EL (cell line): ENCODE measurements at places on chromosomes 7 and 10.

- DNase-seq: no peak
Observed at GRCh38 chr10:8873310-8873709, 818.8 kb downstream of the GATA3 start.

DNA sequence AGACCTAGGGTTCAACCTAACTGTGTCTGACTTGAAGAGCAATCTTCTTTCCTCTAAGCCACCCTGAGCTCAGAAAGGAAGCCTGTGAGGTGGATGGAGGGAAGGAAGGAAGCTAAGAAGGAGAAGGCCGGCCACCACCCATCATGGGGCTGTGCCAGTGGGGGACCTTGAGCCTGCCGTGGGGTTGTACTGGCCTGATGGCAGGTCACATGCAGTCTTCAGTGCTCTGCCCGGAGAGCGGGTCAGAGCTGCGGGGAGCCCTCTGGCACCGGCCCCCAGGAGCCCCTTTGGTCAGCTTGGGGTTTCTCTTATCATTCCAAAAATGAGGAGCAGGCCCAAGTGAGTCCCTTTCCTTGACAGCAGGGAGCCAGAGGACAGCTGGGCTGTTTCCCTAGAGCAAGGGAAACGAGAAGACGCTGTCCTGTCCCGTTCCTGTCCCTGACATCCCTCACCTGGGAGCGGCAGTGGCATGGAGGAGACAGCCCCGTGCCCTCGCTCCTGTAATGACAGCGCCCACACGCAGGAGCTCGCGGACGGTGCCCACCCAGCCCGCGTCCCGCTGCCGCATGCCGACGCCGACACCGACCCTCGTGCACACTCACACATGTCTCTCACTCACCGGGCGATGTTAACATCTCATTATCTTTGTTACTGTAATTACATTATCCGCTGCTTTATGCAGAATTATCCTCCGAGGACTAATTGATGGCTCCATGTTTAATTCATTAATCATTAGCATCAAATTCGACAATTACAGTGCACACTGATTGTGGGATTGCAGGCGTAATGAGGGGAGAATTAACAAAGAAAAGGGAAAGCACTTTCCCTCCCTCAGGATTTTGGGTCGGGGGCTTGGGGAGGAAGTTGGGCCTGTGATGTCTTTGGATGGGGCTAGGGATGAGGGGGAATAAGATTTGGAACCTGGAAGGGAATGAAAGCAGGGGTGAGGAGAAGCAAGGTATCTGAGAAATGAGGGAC, 31.3 kb downstream of the GBX1 start:
- DNase-seq: no peak

DNA sequence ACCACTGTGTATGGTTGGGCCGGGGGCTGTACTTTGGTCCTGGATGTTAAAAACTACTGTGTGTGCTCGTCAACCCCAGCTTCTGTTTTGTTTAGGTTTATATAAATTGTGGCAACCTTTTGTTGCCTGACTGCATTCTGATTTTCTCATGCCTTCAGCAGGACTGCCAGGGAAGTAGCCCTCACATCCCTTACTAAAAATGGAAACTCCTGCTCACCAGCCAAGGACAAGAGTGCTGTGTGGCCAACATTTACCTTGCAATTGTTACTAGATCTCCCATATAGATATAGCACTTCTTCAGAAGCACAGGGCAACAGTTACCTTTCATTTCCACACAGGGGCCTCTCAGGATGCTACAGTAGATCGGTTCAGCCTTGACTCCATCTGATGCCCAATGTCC, 174.4 kb downstream of the TAX1BP1 start:
- DNase-seq: no peak

GRCh38 chr7:70015353-70015752, 417.1 kb downstream of the AUTS2 start:
- no peak for DNase-seq

DNA sequence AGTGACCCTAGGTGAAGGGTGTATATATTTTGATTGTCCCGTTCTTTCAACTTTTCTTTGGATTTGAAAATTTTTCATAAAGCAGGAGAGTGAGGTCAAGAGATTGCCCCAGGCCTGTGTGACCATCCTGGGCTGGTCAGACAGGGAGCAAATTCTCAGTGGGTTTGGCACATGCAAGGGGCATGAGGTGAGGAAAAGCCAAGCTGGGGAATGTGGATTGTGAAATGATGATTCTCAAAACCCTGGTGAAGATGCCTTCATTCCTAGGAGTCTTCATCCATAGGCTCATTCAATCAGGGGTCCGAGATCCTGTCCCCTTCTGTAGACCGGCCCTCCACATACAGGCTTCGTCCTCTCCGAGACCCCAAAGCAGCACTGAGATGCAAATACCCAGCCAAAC, 27.0 kb upstream of the FAM170B start:
- DNase-seq: no peak

- DNase-seq: no peak
Observed at GRCh38 chr10:121183236-121183635, 332.1 kb downstream of the WDR11 start.

DNA sequence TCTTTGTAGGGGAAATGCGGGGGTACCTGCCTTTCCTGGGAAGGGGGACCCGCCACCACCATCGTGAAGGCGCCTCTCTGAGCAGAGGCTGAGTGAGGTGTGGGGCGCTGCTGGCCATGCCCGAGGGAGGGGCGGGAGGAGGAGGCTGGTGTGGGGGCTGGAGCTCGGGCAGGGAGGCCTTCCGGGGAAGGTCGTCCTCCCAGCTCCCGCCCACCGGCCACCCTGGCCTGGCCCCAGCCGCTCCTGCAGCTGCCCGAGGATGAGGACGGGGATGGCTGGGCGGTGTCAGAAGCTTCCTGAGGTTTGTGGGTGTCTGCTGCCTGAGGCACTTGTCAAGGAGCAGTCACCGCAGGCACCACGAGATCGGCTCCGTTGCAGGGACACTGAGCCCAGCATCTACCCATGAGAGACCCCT, 11.4 kb downstream of the PWWP2B start:
- DNase-seq: no peak

DNA sequence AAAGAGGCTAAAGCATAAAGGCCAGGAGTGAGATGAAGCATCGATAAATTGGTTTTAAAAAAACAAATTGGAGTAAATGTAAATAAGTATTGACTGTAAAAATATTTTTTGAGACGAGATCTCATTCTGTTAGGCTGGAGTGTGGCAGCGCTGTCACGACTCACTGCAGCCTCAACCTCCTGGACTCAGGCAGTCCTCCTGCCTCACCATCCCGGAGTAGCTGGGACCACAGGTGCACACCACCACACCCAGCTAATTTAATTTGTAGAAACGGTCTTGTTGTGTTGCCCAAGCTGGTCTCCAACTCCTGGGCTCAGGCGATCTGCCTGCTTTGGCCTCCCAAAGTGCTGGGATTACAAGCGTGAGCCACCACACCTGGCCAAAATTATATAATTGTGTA, 17.8 kb downstream of the HNRNPA2B1 start:
- no peak for DNase-seq

DNA sequence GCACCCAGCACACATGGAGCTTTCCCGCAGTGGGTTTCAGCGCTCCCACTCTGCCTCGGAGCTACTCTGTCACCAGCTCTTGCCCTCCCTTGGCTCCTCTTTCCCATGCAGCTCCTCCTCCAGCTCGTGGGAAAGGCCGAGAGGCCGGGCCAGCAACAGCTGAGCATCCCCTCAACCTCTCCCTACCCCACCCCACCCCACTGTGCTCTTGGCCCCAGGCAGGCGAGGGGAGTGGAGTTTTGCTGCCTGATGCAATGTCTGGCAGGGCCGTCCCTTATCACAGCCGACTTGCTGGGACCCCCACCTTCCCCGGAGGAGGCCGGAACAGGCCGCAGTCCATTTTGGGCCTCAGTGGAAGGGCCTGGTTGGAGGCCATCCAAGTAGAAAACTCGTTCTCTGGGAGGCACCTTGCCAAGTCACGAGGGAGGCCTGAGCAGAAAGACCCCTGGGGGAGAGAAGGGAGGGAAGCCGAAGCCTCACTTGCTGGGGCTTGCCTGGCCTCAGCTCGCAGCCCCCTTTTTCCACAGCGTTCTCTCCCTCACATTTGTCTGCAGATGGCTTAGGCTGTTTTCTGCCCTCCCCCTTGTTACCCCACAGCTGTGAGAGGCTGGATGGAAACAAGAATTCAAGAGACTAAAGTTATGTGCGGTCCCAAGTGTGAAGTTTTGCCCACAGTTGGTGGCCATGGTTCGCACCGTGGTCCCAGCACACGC, 35.3 kb downstream of the CHST3 start:
- DNase-seq: peak; percentile 67

- no peak for DNase-seq
Observed at GRCh38 chr7:107867858-107868466, 23.0 kb upstream of the DLD start.

- no peak for DNase-seq
Observed at GRCh38 chr10:103502849-103503660, 9.6 kb downstream of the NEURL1 start.

DNA sequence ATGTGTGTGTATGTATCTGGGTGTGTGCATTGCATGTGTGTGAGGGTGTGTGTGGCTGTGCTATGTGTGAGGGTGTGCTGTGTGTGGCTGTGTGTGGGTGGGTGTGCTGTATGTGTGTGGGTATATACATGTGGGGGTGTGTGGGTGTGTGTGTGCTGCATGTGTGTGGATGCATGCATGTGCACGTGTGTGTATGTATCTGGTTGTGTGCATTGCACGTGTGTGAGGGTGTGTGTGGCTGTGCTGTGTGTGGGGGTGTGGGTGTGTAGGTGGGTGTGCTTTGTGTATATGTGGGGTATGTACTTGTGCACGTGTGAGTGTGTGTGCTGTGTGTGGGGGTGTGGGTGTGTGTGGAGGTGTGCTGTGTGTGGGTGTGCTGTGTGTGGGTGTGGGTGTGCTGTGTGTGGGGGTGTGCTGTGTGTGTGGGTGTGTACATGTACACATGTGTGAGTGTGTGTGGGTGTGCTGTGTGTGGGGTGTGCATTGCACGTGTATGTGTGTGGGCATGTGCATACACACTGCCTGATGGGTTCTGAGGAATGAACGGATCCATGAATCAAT, 579.8 kb downstream of the PTPRN2 start:
- no peak for DNase-seq

- no peak for DNase-seq
Observed at GRCh38 chr10:76944640-76945039, 693.0 kb downstream of the KCNMA1 start.

DNA sequence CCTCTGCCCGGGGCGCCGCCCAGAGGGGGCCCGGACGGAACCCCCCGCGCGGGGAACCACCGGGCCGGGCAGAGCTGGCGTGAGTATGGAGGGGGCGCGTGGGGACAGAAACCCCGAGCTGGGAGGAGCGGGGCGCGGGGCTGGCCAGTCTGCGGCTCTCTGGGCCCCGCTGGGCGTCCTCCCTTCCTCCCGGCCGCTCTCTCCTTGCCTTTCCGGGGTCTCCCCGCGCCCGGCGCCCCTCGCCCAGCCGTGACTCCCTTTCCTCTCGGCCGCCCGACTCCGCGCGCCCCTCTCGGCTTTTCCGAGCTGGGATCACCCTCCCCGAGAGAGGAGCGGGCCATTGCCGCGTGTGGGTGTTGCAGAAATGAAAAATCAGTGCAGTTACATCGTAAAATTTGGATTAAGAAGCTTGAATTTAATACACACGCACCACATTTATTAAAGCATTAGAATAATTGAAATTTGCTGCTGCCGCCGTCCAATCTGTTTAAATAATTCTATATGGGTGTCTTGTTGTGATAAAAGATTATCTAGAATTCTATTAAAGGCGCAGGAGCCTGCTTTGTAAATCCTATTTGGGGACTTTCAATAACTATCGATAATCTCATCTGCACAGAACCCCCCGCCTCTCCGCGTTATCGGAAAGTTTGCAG, 9.1 kb downstream of the UNCX start:
- no peak for DNase-seq

DNA sequence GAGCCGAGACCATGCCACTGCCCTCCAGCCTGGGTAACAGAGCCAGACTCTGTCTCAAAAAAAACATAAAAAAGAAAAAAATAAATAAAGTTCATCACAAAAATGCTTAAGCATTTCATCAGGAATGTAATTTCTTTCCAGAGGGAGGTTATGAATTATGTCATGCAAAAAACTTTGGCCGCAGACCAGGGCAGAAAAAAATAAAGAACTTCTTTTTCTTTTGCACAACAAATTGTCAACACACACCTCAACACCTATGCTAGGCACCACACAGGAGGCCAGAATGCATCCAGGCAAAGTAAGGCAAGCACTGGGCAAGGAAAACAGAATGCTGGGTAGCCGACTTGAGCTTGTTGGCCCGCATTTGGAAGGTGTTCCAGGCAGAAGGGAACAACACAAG, 3.9 kb downstream of the C10orf62 start:
- DNase-seq: no peak

- no peak for DNase-seq
Observed at GRCh38 chr10:17385066-17385465, 69.3 kb downstream of the ST8SIA6 start.
